ENCODE measurements at places on chromosomes 16 and 17.
A peak's percentile ranks its signal among the peaks of the same experiment; 100 is the strongest.

DNA sequence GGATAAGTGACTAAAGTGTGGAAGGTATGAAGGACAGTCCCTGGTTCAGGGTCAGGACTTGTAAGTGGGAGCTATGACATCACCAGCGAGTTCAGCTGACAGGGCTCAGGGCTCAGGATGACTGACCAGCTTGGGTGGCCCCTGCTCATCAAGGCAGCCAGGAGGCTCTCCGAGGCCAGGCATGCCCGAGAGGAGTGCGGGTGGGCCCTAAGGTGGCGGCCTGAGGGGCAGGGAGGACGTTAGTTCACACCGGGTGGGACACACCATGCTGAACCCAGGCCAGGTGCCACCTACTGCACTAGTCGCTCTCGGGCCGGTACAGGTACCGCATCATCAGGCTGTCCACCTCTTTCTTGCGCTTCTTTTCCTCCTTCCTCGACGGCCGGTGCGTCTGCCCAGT, 36.5 kb downstream of the PIPOX start:
- no peak overlapping the region for H3K27ac ChIP-seq
- no peaks in the 10 kb centered on the region for H3K4me1 ChIP-seq
- no peak for DNase-seq
- H3K36me3 ChIP-seq = peaks cover 14% of the 10 kb centered on the region
- no peaks in the 10 kb centered on the region for H3K27me3 ChIP-seq

DNA sequence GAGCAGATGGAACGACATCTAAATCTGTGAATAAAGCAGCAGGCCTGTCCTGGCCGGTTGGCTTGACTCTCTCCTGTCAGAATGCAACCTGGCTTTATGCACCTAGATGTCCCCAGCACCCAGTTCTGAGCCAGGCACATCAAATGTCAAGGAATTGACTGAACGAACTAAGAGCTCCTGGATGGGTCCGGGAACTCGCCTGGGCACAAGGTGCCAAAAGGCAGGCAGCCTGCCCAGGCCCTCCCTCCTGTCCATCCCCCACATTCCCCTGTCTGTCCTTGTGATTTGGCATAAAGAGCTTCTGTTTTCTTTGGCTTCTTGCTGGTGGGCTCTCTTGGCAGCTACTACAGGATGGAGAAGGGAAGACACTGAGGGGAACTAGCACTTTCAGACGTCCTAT, 4.1 kb upstream of the RSAD1 start:
- no peak overlapping the region for H3K27ac ChIP-seq
- DNase-seq = no peak
- no peak overlapping the region for H3K4me3 ChIP-seq
- H3K27me3 ChIP-seq = no peaks in the 10 kb centered on the region

DNA sequence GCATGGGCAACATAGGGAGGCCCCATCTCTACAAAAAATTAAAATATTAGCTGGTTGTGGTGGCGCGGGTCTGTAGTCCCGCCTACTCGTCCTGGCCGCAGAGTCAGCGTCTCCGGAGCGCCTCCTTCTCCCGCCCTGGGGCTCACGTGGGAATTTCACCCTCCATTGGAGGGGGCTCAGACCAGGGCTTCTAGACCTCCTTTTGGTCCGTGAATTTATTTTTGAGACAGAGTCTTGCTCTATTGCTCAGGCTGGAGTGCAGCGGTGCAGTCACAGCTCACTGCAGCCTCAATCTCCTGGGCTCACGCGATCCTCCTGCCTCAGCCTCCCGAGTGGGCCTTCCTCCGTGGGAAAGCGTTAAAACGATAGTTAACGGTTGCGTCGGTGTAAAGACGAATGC, 394 bp upstream of the NME4 start:
- no peak overlapping the region for H3K4me3 ChIP-seq
- no peak overlapping the region for H3K27ac ChIP-seq
- H3K27me3 ChIP-seq = no peaks in the 10 kb centered on the region
- no peak for DNase-seq
- H3K36me3 ChIP-seq = no peaks in the 10 kb centered on the region

- no peaks in the 10 kb centered on the region for H3K4me1 ChIP-seq
- H3K27ac ChIP-seq = no peak overlapping the region
- no peaks in the 10 kb centered on the region for H3K36me3 ChIP-seq
These were observed 11.4 kb upstream of the OGFOD3 start for GRCh38 chr17:82429824-82430223.

GRCh38 chr16:71986131-71986530, 14.1 kb downstream of the PKD1L3 start:
- no peak overlapping the region for H3K4me3 ChIP-seq
- H3K27me3 ChIP-seq = no peaks in the 10 kb centered on the region
- no peak for DNase-seq
- H3K27ac ChIP-seq = no peak overlapping the region

DNA sequence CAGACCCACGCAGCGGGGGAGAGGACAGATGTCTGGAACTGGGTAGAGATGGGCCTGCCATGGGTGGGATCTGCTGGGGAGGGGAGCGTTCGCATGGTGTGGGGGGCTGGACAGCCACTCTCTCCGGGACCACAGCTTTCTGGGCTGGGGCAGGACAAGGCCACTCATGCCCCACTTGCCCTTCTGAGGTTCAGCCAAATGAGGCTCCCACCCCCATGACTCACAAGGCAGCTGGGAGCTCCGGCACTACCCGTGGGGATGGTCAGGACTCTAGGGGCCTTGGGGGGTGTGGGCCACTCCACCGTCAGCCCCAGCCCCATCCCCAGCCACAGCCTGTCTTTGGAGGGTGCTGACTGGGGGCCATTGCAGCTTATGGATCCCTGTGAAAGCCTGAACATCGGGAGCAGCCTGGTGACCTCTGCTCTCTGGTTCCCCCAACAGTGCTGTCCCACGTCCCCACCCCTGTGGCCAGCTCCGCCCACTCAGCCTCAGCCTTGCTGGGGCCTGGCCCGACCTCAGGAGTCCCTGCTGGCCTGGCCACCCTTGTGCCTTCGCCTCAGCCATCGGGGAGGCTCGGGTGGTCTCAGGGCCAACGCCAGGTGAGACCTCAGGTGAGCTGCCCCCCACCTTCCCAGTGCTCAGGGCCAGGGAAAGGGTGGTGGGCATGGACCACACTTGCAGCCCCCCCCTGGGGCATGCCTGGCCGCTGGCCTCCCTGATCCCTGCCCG, 4.7 kb upstream of the CDH15 start:
- H3K4me3 ChIP-seq = no peak overlapping the region
- no peaks in the 10 kb centered on the region for H3K36me3 ChIP-seq
- no peaks in the 10 kb centered on the region for H3K27me3 ChIP-seq
- no peak overlapping the region for H3K27ac ChIP-seq
- peaks cover 21% of the 10 kb centered on the region for H3K4me1 ChIP-seq
- DNase-seq = no peak

GRCh38 chr16:51268237-51268636, 117.2 kb upstream of the SALL1 start:
- DNase-seq = no peak
- no peaks in the 10 kb centered on the region for H3K4me1 ChIP-seq
- no peaks in the 10 kb centered on the region for H3K36me3 ChIP-seq
- H3K4me3 ChIP-seq = no peak overlapping the region
- H3K27me3 ChIP-seq = peaks cover 5% of the 10 kb centered on the region

DNA sequence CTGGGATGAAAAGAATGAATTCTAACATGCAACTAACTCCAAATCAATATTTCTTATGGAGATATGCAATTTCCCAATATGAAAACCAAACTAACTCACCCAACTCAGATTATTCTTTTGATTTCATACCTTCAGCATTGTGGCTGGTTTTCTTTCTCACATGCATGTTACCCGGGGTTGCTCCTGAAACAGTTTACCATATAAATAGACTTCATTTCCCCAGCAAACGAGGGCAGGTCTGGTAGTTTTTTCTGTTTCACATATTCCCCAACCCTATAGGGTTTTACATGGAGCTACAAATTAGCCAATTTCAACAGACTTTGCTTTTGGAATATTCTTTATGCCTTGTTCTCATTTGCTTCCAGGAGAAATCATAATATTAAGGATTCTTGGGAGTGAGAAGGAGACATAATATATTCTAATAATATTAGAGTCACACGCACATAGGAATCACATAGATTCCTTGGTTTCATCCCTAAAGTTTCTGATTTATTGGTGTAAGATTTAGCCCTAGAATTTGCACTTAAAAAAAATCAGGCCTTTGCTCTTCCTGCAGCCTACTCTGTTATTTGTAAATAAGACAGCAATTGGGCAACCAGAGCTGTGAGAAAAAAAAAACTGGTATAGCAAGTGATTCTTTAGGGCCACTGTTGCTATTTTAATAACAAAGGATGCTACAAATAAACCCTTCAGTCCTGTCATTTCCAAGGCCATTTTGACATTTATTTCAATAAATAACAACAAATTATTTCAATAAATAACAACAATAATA, 60.3 kb upstream of the FAM20A start:
- no peaks in the 10 kb centered on the region for H3K4me1 ChIP-seq
- no peaks in the 10 kb centered on the region for H3K36me3 ChIP-seq
- no peak for DNase-seq
- no peak overlapping the region for H3K4me3 ChIP-seq

GRCh38 chr16:10987361-10988163, 43.2 kb downstream of the CLEC16A start:
- no peaks in the 10 kb centered on the region for H3K27me3 ChIP-seq
- H3K4me1 ChIP-seq = no peaks in the 10 kb centered on the region
- H3K4me3 ChIP-seq = no peak overlapping the region
- H3K27ac ChIP-seq = peak overlapping the region; percentile 54
- no peak for DNase-seq
- H3K36me3 ChIP-seq = no peaks in the 10 kb centered on the region

GRCh38 chr17:42913522-42913921, 12.9 kb downstream of the G6PC1 start:
- peaks cover 23% of the 10 kb centered on the region for H3K4me1 ChIP-seq
- no peak overlapping the region for H3K27ac ChIP-seq
- no peak for DNase-seq
- H3K4me3 ChIP-seq = no peak overlapping the region

GRCh38 chr16:46947900-46948547, 25.4 kb downstream of the DNAJA2 start:
- H3K4me1 ChIP-seq = no peaks in the 10 kb centered on the region
- no peaks in the 10 kb centered on the region for H3K36me3 ChIP-seq
- H3K27me3 ChIP-seq = no peaks in the 10 kb centered on the region
- no peak for DNase-seq
- no peak overlapping the region for H3K27ac ChIP-seq

DNA sequence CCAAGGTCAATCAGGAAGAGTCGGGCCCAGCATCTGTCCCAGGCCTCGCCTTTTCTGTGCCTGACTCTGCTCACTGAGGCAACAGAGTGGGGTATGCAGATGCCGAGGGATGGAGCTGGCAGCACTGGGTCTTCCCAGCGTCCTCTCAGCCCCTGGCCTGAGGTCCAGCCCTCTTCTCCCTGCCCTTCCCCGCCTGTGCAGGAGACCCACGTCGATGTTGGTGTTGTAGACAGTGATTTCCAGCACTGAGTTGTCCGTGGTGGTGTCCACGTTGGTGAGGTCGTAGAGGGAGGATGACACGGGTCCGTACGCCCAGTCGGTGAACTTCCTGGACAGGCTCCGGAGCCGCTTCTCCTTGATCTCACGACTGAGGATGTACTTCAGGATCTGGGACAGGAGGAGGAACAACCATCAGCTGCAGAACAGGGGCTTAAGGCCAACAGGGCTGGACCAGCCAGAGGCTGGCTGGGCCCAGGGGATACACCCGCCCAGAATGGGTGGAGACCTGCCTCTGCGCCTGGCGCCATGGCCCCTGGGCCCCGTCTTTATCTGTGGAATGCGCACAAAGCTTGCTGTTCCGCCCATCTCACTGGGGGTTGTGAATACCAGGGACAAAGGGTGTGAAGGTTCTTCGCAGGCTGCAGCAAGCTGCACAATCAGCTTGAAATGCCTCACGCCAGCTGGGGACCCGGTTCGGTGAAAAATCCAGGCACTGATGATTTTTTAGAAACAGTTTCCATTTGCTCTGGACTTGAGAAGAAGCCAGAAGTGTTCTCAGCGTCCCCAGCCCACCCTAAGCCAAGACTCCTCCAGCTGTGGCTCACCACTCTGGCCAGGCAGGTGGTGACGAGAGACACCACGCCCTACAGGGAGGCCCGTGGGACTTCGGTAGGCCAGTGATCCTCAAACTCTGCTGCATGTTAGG, 27.5 kb downstream of the TRPV3 start:
- DNase-seq = no peak
- peak overlapping the region; percentile 18 for H3K27ac ChIP-seq
- no peaks in the 10 kb centered on the region for H3K27me3 ChIP-seq

DNA sequence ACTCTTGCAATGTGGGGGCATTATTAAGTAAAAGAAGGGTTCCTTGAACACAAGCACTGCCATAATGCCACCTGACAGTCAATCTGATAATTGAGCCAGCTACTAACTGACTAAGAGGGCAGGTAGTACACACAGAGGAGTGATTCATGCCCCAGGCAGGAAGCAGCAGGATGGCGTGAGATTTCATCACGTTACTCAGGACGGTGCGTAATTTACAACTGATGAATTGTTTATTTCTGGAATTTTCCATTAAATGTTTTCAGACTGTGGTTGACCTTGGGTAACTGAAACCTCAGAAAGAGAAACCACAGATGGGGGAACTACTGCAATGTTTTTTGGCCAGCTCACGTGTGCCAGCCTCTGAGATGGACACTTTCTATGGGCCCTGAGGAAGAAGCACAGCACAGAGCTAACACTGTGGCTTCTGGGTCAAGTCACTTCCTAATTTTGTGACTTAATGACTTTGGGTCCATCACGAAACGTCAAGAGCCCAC, 46.7 kb downstream of the C17orf67 start:
- DNase-seq = no peak
- H3K36me3 ChIP-seq = no peaks in the 10 kb centered on the region
- H3K27me3 ChIP-seq = no peaks in the 10 kb centered on the region
- H3K4me1 ChIP-seq = no peaks in the 10 kb centered on the region
- H3K4me3 ChIP-seq = no peak overlapping the region

DNA sequence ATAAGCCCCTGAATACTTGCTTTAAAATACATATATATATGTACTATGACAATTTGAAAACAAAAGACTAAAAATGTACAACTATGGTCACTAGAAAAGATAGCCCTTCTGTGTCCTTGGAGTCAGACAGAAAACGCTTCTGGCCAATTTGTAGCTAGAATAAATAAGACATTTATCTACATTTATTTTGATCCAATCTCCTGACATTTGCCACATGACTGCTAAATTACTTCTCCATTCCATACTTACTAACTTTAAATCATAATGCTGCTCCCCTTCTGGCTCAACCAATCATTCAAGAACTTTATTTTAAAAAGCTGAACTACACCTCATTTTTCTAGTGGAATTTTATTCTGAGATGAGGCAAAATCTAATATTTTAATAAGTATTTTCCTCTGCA, 65.8 kb downstream of the CYTH1 start:
- H3K27ac ChIP-seq = peak overlapping the region; percentile 76
- no peak for DNase-seq
- H3K4me3 ChIP-seq = no peak overlapping the region
- H3K27me3 ChIP-seq = no peaks in the 10 kb centered on the region
- no peaks in the 10 kb centered on the region for H3K36me3 ChIP-seq

- no peak overlapping the region for H3K4me3 ChIP-seq
- H3K27me3 ChIP-seq = no peaks in the 10 kb centered on the region
- DNase-seq = no peak
- H3K27ac ChIP-seq = no peak overlapping the region
- peaks cover 58% of the 10 kb centered on the region for H3K4me1 ChIP-seq
- no peaks in the 10 kb centered on the region for H3K36me3 ChIP-seq
These were observed 8.3 kb downstream of the ALKBH5 start for GRCh38 chr17:18191967-18192366.

All from body of pancreas (tissue), 4 donors.